Transverse colon (tissue), 4 donors: ENCODE measurements at places on chromosomes 3 and 15.

DNA sequence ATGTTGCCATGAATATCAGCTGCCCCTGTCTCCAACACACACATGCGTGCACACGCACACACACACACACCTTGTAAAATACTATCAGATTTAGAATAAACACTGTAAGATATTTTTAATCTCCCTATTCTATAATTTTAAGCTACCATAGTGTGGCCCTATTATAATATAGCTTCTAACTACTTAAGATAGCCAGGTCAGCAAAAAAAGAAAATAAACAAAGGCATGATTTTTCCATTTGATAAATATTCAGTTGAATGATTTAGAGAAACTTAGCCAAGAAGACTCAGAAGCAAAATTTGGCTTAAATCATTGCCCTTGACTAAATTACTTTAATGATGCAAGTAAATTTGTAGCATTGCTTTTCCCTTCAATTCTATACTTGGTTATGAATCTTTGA, 162.2 kb downstream of the ALCAM start:
- no peak for DNase-seq
- no peaks in the 10 kb centered on the region for H3K36me3 ChIP-seq

DNA sequence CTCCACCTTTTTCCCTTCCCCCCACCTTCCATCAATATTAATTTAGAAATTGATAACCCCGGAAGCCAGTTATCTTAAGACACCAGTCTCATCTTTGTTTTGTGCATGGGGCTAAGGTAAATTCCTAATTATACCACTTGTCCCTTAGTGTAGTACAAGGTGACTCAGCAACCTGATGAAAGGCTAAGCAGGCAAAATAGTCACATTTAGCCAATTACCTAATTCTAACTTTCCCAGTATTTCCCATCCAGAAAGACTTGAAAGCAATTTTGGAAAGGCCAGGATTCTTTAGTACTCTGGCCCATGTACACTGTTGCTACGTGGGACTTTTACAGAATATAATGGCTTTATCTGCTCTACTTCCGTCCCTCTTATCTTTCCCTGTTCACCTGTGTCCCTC, 72.6 kb downstream of the SETD5 start:
- H3K4me3 ChIP-seq: no peak overlapping the region
- H3K27ac ChIP-seq: no peak overlapping the region
- no peaks in the 10 kb centered on the region for H3K27me3 ChIP-seq
- DNase-seq: no peak
- H3K4me1 ChIP-seq: no peaks in the 10 kb centered on the region

DNA sequence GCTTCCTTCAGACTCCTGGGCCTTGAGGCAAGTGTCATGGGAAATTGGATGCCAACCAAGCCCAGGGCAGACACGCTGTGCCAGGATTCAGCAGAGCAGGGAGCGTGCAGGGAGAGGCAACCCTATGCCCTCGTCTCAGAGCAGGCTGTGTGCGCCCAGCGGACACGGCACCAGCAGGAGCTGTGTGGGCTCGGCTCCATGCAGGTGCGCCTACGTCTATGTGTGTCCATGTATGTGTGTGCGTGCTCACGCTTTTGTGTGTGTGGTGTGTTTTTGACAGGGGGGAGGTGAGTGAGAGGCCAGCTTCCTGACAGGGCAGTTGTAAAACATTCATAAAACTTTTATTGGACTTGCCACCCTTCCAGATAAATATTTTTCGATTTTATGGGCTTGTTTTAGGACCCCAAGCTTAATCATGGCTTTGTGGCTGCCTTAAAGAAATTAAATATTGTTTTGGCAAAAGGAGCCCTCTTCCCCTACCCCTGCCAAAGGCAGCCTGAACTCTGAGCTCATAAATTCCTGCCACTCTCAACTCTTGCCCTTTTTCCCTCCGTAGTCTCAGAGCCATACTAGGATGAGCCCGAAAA, 84.4 kb downstream of the DNAJB8 start:
- DNase-seq: peak; percentile 74
- H3K4me3 ChIP-seq: no peak overlapping the region
- peaks cover 55% of the 10 kb centered on the region for H3K4me1 ChIP-seq
- no peaks in the 10 kb centered on the region for H3K36me3 ChIP-seq

DNA sequence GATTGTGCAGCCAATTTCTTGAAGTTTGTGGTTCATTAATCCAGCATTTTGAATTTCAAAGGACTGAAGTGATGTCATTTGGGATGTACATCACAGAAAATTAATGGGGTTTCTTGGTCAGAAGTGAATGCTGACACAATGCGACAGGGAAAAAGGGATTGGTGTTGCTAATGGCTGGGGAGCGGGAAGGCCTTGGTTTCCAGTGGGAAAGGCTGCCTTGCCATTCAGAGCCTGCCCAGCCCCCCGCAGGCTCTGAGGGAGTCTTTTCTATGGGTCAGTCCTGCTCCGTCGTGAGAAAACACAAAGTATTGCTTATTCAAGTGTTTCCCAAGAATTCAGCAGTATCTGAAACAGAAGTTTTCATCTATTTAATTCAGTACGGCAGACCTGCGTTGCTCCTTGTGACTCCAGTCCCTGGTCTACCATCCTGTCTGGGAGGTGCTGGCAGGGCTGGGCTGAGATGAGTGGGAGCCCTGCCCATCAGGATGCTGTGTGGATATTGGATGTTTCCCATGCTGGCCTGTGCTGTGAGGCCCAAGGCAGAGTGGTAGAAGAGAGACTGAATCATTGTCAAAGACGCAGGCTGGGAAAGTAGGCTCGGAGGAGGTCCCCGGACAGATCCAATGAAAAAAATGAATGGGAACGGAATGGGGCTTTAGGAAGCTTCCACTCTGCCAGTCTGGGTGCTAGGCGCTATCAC, 111.2 kb upstream of the KLHL25 start:
- no peak overlapping the region for H3K4me3 ChIP-seq
- H3K27me3 ChIP-seq: no peaks in the 10 kb centered on the region
- no peaks in the 10 kb centered on the region for H3K4me1 ChIP-seq
- no peak overlapping the region for H3K27ac ChIP-seq

DNA sequence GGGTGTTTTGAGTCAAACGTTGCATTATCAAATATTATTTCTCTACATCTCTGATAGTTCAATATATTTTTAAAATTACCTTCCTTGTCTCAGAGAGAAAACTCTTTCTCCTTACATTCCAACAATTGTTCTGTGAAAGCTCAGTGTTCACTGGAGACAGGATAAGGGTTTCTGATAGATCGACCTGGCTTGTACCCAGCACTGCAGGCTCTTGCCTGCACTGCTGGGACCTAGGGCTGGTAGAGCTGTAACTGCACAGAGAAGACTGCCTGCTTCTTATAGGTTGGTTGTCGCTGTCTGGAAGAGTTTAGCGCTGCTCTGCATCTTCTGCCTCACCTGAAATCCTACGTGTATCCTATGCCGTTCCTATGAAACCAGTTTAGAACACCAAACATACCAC, 249.9 kb upstream of the LRTM1 start:
- peaks cover 5% of the 10 kb centered on the region for H3K4me1 ChIP-seq
- no peaks in the 10 kb centered on the region for H3K27me3 ChIP-seq
- no peak overlapping the region for H3K27ac ChIP-seq
- H3K4me3 ChIP-seq: no peak overlapping the region
- H3K36me3 ChIP-seq: no peaks in the 10 kb centered on the region
- no peak for DNase-seq

DNA sequence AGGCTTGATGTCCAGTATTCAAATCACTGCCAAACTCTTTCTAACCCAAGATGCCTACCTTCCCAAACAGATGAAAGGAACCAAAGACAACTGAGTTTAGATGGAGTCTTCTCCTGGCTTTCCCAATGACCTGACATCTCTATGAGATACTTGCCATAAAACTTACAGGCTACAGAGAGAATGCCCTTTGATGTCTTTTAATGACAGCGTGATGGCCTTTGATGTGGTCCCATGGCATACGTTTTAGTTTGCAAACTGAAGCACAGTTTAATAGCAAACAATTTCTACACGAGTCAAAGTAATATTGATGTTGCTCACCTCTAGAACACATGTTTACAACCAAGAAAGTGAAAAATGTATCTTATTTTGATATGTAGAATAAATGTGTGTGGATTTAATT, 73.2 kb downstream of the ZIC4 start:
- DNase-seq: no peak
- H3K4me3 ChIP-seq: no peak overlapping the region

DNA sequence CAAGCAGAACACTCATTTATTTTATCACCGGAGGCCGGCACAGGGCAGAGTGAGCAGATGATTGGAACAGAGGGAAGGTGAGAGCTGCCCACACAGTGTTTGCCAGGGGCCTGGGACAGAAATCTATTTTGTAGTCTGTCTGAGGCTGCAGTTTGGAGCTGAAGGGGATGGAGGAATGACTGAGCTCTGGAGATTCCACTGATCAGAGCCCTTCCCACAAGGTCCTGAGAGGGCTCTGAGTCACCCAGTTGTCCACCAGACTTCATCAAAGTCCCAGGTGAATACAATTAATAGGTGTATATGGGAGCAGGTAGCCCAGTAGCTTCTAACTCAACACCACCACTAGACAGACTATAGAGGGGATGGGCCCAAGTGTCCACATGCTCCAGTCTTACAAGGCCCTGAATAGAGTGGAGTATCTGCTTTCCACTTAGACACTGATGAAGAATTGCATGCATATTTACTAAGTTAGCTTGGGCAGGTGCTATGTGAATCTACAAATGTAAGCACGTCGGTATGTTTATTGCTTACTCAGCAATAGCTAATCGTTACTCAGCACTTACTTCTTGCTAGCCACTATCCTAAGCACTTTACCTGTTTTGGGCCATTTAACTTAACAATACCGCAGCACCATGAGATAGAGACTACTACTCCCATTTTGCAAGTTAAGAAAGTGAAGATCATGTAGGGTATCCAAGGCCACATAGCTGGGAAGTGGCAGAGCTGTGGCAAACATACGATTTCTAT, 2.7 kb upstream of the STARD5 start:
- no peak overlapping the region for H3K4me3 ChIP-seq
- H3K27ac ChIP-seq: no peak overlapping the region
- no peak for DNase-seq
- H3K27me3 ChIP-seq: no peaks in the 10 kb centered on the region

DNA sequence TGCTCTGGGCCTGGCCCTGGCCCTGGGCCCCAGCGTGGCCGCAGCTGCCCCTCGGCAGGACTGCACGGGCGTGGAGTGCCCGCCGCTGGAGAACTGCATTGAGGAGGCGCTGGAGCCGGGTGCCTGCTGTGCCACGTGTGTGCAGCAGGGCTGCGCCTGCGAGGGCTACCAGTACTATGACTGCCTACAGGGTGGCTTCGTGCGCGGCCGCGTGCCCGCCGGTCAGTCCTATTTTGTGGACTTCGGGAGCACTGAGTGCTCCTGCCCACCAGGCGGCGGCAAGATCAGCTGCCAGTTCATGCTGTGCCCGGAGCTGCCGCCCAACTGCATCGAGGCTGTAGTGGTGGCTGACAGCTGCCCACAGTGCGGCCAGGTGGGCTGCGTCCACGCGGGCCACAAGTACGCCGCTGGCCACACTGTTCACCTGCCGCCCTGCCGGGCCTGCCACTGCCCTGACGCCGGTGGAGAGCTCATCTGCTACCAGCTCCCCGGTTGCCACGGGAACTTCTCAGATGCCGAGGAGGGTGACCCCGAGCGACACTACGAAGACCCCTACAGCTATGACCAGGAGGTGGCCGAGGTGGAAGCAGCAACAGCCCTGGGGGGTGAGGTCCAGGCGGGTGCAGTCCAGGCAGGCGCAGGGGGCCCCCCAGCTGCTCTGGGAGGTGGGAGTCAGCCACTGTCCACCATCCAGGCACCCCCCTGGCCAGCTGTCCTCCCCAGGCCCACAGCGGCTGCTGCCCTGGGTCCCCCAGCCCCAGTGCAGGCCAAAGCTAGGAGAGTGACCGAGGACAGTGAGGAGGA, 21.7 kb downstream of the FBLN2 start:
- H3K27ac ChIP-seq: no peak overlapping the region
- DNase-seq: no peak
- no peak overlapping the region for H3K4me3 ChIP-seq
- no peaks in the 10 kb centered on the region for H3K27me3 ChIP-seq
- H3K36me3 ChIP-seq: no peaks in the 10 kb centered on the region
- H3K4me1 ChIP-seq: no peaks in the 10 kb centered on the region

DNA sequence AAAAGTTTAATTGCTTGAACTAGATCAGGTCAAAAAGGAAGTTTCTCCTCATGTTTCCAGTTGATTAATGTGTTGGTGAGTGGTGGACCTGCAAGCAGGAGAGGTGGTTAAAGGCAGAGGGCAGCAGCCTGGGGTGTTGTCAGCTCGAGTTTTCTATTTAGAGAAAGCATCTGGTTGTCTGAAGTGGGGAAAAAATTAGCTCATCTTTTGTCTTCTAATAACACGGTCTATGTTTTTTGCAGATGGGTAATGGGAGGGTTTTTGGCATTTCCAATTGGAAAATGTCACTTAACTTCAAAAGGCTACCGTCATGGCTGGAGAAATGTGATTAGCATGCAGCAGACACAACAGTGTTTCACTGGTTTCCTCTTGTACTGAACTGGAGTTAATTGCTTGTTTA, 122.6 kb downstream of the ITPR1 start:
- DNase-seq: no peak
- no peaks in the 10 kb centered on the region for H3K27me3 ChIP-seq
- no peak overlapping the region for H3K27ac ChIP-seq
- no peaks in the 10 kb centered on the region for H3K36me3 ChIP-seq
- no peak overlapping the region for H3K4me3 ChIP-seq
- H3K4me1 ChIP-seq: no peaks in the 10 kb centered on the region

DNA sequence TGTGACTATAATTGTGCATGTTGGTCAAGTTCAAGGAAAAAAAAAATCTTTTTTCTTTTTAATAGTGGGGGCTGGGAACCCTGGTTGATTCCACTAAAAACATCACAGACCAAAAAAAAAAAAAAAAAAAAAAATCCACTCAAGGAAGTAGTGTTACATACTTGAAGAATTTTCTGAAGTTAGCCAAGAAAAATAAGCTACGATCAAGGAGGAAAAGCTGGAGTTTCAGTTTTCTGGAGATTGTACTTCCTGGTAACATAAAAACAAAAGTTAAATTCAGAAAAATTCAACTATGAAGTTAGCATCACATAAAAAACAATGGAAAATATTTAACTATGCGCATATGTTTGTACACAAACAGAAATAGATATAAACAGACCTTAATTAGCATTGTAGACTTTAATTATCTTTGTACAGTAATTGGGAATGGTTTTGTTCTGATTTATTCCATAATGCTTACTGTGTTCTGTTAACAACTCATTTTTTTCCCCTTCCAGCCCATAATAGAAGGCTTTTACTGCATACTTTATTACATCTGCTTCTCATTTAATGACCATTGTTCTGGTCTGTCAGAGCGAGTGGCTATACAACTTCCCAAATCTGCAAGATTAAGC, 194.3 kb downstream of the RORA start:
- H3K36me3 ChIP-seq: no peaks in the 10 kb centered on the region
- no peak overlapping the region for H3K4me3 ChIP-seq
- no peak for DNase-seq
- peak overlapping the region; percentile 33 for H3K27ac ChIP-seq

- H3K4me3 ChIP-seq: no peak overlapping the region
- H3K27me3 ChIP-seq: no peaks in the 10 kb centered on the region
- no peak for DNase-seq
- no peaks in the 10 kb centered on the region for H3K4me1 ChIP-seq
Measured at GRCh38 chr3:23831517-23832394, 26.0 kb downstream of the UBE2E1 start.

- DNase-seq: no peak
- no peaks in the 10 kb centered on the region for H3K36me3 ChIP-seq
- H3K27me3 ChIP-seq: peaks cover 26% of the 10 kb centered on the region
- no peak overlapping the region for H3K27ac ChIP-seq
- H3K4me3 ChIP-seq: no peak overlapping the region
Measured at GRCh38 chr15:74263466-74263865, 27.3 kb downstream of the CCDC33 start.
